ENCODE measurements at places on chromosomes 6 and 20.

GRCh38 chr20:37741570-37741969 lies 47.7 kb downstream of the CTNNBL1 start:
- DNase-seq: no peak

- DNase-seq: no peak
These were observed 342.5 kb upstream of the JARID2 start for GRCh38 chr6:14903176-14904038.

- DNase-seq: no peak
These were observed 151.5 kb upstream of the STMND1 start for GRCh38 chr6:16950302-16950701.

- DNase-seq: no peak
These were observed 94.0 kb downstream of the ZMYND8 start for GRCh38 chr20:47262365-47263013.

DNA sequence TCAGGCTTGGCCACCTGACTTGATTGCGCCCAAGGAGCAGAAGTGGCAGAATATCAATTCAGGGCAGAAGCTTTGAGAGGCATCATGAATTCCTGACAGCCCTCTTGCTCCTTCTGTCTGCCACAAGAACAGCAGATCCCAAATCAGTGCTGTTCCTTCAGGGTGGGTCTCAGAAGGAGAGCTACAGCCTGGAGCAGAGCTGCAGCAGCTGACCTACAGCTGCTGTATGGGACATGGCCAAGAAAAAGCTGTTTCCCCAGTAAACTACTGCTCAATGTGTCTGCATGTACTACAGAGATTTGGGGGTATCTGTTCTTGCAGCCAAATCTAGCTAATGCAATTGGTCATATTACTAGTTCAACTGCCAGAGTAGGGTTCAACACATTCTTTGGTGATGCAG lies 69.0 kb downstream of the SLC22A3 start:
- DNase-seq: no peak

DNA sequence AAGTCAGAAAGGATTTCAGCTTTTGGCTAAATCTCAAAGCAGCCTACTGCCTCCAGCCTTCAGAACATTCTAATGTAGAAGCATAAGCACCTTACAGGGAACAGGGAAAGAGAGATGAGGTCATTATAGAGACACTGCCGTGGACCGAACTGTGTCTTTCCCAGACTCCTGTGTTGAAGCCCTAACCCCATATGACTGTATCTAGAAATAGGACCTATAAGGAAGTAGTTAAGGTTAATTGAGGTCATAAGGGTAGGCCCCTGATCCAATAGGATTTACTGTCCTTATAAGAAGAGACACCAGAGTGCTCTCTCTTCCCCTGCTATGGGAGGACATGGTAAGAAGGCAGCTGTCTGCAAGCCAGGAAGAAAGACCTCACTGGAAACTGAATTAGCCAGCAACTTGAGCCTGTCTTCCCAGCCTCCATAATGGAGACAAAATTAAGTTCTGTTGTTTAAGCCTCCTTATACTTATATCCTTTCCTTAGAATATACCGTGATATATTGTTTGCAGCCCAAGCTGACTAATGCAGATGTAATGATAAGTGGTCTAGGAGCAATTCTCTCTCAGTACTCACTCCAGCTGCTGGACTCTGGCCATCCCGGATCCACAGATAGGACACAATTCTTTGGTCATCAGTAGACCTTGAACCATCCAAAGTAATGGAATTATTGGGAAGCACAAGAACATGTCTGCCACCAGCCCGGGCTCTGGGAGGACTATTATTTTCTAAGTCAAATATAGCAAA lies 71.4 kb downstream of the ALDH5A1 start:
- no peak for DNase-seq
